ENCODE measurements at places on chromosomes 7 and 10.

- no peak for DNase-seq
Measured at GRCh38 chr10:86018735-86019058, 347.9 kb downstream of the GRID1 start.

- DNase-seq: no peak
Measured at GRCh38 chr7:28258240-28258639, 77.6 kb upstream of the JAZF1 start.

GRCh38 chr7:126605056-126605455 is 647.7 kb downstream of the GRM8 start:
- no peak for DNase-seq

DNA sequence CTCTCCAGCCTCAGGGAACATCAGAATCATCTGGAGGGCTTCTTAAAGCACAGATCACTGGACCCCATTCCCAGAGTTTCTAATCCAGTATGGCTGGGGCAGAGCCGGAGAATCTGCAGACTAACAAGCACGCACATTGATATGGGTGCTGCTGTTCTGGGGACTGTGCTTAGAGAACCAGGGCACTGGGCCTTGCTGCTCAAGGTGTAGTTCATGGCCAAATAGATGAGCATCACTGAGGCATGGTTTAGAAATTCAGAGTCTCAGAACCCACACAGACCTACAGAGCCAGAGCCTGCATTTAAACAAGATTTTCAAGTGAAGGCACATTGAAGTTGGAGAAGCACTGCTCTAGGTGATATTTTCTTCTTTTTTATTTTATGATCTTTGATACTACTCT is 376.8 kb upstream of the PHF14 start:
- DNase-seq: no peak

GRCh38 chr10:80100861-80101695 is 22.6 kb downstream of the TMEM254 start:
- peak; percentile 77 for DNase-seq

DNA sequence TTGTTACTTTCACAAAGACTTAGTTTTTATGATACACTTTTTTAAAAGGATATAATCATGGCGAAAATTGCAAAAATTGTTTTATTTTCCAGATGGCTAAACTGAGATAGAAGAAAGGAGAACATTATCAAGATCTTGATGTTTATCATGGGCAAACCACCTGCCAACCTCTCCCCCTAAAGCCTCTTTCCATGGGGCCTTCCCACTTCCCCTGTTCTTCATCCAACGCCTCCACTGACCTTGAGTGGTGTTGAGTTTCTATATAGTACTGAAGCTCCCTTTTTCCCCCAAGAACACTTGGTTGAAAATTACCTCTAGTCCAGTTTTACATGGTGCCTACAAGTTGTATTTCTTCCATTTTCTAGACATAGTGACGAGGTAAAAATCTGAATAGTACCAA is 5.0 kb downstream of the CREB3L2 start:
- DNase-seq: no peak

DNA sequence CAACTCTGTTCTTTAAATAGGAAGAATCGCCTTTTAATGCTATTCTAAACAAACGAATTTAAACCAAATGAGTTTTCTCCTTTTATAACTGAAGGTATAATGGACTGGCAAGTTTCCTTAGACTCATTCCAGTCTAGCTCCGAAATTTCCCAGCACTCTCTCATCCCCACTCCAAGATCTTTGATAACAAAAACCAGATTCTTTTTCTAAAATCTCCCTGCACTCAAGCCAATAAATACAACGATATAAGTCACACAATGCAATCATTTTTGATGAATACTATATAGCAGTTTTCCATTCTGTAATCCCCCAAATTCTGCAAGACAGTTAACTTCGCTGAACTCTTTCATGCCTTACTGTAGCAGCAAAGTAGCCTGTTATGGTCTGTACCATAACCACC is 1.9 kb downstream of the OGA start:
- DNase-seq: no peak

DNA sequence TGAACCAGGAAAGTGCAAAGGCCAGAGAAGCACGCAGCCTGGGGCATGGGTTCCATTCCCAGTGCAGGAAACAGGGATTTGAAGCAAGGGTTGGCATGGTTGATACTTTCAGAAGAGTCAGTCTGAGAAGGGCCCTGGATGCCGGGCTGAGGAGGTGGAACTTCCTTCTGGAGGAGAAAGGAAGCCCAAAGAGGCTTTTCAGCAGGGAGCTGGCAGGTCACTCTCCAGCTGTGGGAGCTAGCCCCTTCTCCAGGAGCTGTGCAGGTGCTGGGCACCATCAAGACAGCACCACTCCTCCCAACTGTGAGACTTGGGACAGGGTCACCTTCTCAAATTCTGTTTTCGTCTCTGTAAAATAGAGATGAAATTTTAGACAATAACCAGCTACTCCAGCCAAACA is 169.8 kb downstream of the ZNF248 start:
- DNase-seq: no peak

- no peak for DNase-seq
Measured at GRCh38 chr10:128861018-128861901, 605.8 kb upstream of the MGMT start.

DNA sequence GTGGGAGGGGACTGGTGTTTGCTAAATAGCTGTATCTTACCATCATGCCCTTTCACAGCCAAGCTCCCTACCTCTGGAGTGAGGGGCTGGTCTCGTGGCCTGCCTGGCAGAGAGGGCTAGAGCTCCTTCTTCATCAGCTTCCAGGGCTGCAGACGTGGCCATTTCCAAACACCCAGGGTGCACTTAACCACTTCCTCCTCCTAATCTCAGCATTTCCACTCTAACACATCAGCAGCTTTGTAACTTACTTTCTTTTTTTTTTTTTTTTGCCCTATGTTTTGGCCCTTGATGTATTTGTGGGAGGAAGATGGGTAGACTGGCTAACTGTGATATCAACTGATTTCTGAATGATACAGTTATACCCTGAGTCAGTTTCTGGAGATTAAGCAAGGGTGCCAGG is 27.4 kb downstream of the LRRC4 start:
- DNase-seq: no peak

DNA sequence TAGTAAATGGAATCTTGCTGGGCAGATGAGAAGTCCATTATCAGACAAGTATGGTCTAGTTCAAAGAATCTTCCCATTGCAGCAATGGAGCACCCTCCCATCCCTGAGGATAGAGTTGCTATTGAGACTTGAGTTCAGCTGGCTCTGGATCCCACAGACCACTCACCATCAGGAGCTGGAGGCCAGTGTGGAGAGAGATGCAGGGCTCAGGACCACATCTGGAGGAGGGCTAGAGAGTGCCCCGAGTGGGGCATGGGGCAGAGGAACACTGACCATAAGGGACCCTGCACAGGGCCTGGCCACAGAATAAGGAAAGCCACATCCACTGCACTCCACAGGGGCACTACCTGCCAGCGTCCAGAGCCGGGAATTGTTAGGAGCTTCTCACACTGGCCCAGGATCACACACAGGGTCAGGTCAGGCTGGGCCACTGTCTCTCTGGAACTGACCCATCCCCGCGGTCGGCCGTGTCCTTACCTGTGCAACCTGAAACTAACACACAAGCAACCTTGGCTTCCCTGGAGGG is 41.3 kb upstream of the TCERG1L start:
- no peak for DNase-seq

DNA sequence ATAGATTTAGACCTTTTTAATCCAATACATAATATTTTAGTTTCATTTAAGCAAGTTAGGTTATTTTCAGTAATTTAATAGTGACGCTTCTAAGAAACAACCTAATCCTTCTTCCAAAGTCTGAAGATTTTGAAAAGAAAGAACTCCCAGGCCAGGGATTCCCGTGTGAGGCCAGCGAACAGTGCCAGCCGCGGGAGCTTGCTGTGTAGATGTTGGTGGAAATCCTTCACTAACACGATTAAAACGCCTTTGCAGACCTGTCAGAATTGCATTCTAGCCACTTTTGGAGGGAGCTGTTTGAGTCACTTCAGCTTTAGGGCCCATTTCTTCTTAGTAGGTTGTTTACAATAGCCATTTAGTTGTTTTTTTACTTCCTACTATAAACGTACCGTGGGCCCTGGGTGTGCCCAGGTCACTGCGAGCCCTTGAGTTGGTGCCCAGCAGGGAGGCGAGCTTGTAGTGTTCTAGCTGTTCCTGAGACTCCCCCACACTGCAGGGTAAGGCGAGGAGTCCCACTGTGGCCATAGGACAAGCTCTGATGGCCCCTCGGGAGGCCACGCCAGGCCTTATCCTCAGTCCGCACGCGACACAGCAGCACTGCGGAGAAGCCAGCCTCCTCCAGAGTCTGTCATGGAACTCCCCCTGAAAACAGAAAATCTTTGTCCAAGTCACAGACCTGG is 32.3 kb downstream of the PPP2R2D start:
- no peak for DNase-seq

GRCh38 chr7:65430344-65431186 is 56.9 kb downstream of the ZNF92 start:
- no peak for DNase-seq

- peak; percentile 29 for DNase-seq
Measured at GRCh38 chr10:48655411-48656240, 29.0 kb upstream of the WDFY4 start.
